Sciatic nerve (tissue), 2 donors: ENCODE measurements at places on chromosomes 2 and 18. TPM values are rescaled to one million over a fixed set of nuclear protein-coding genes. Genes with fewer than 3 reads are reported as not detected.
A peak's percentile ranks its signal among the peaks of the same experiment; 100 is the strongest.

The REEP1 gene
- 0.98 TPM for total RNA-seq

The GALNT3 gene
- total RNA-seq = 2.5 TPM

The ASPRV1 gene
- total RNA-seq = 5.6 TPM

DNA sequence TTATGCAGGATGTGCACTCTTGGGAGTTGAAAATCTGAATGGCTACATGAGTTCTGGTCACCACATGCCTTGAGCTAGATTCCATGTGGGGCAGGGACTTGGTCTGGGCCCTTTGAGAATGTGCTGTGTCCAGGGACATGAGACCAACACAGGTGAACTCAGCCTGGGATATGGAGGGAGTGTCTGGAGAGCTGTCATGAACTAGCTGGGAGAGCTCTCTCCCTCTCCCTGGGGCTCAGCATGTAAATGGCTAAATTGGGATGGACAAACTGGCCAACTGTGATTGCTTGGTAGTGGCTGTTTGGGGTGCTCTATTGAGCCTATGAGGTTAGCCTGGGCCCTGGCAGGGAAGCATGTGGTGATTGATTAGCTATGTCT, 105.1 kb upstream of the HS6ST1 start:
- peak; percentile 25 for DNase-seq

GRCh38 chr2:203225423-203226039, 13.3 kb upstream of the CYP20A1 start:
- no peak for DNase-seq

GRCh38 chr2:227388537-227389011, 825 bp upstream of the SCYGR1 start:
- DNase-seq = no peak

DNA sequence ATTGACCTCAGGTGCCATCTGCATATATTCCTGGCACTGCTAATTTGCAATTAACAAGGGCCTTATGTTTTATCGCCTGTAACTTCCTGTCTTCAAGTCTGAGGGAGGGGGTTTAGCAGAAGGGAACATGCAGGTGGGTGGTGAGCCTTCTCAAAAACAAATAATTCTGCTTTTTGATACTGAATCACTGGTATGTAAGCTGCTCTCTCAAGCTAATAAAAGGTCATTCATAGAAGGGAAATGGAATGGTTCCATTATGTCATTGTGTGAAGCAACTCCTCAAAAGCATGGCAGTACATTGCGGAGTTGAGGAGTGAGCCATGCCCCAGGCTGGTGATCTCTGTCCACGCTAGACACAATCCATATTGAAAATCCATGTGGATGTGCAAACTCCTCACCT, 414.8 kb upstream of the ID2 start:
- DNase-seq = no peak

DNA sequence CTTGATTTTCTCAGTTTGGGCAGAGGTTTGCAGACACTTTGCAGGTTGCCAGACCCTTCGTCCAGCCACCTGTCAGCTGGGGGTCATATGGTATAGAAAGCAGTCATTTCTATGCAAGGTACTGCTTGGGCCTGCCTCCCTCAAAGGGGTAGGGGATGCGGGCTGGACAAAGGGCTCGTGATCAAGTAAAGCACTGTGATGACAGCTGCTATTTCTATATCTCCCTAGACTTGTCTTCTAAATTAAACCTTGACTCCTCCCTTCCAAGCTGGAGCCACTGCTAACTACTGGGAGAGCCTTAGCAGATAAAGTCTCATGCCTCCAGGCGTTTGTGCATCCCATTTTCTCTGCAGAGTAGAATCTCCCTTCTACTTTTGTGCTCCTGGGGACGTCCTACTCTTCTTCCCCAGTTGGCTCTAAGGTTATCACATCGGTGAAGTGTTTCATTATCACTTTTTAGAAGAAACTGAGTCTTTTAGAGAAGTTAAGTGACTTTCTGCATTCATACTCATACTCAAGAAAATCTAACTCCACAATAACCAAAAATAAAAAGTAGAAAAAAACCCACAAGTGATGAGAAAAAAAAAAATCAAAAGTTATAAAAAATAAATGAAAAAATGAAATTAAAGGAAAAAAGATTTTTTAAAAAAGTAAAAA, 710 bp upstream of the XRCC5 start:
- DNase-seq = no peak

- DNase-seq = no peak
These were observed 20.4 kb upstream of the DAPL1 start for GRCh38 chr2:158774681-158775080.

DNA sequence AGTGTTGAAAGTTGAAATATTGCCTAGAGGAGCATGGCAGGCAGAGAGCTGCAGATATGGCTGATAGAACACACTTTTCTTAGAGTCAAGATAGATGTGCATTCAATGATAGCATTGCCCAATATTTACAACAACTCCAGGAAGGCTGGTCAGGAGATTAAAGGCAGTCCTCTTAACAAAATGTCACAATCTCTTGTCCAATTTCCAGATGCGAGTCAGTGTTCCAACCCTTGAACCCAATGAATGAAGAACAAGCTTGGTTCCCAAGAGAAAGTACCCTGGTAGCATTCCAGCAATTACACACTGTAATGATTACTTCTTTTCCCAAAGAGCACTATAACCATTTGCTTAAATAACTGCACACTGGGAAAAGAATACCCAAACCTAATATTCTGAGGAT, 839.4 kb upstream of the VRK2 start:
- no peak for DNase-seq

GRCh38 chr2:193518041-193518817, 1323.5 kb upstream of the TMEFF2 start:
- DNase-seq = no peak

GRCh38 chr2:236393101-236393500, 128.9 kb upstream of the ASB18 start:
- no peak for DNase-seq

- no peak for DNase-seq
These were observed 317.4 kb downstream of the SLC4A3 start for GRCh38 chr2:219944866-219945265.

GRCh38 chr2:67936969-67937368, 125.8 kb downstream of the C1D start:
- no peak for DNase-seq

GRCh38 chr18:9796935-9797549, 88.7 kb upstream of the TXNDC2 start:
- DNase-seq = no peak
